NCI-H1694 treated with DMSO at 0.1 percent for 48 hours (cell line): ENCODE measurements at places on chromosomes 11 and 22.

DNA sequence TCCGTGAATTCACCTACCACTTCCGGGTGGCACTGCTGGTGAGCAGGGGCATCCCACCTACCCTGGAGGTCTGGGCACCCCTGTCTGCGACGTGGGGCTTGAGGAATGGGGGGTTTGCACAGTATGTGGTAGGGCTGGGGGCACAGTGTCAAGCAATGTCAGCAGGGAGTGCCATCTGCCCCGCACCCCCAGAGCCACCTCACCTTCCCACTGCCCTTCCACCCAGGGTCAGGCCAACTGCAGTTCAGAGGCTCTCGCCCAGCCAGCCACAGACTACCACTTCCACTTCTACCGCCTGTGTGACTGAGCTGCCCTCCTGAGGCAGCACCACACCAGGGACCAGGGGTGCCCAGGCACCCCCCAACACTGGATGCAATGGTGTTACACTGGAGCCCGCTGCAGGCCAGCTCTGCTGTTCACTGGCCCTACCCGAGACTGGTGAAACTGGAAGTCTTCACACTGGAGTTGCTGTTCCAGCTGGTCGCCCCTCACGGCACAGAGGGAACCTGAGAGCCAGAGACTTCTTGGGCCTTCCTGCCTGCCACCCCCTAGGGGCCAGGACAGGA is 6.5 kb downstream of the TMEM258 start:
- no peak for DNase-seq

GRCh38 chr22:23137905-23138561 is 3.8 kb downstream of the RSPH14 start:
- DNase-seq = no peak

DNA sequence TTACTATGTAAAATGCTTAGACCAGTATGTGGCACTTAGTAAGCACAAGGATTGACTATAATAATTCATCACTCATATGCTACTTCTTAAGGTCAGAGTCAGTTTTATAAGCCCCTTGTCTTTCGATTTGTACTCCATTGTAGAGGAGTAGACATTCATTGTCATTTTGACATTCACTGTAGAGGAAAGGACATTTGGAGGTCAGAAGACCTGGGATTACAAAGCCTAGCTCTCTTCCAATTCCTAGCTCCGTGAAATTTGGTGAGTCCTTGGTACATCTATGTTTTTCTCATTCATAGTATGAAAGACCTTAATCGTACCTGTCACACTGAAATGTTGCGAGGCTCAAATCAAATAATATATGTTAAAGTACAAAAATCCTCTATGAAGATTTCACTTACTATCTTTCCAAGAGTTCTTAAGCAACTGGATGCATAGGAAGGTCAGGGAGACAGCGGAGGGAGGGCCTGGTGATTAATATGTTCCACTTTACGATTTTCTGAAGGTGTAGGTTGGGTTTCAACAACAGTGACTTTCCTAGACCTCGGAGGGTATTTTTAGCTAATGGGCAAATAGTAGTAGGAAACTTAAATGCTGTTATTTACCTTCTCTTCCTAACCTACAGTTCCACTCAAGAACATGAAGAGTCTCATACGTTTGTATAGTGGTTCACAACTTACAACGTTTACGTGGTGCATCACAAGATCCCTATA is 1.4 kb upstream of the EMSY start:
- no peak for DNase-seq

GRCh38 chr22:47046411-47047065 is 284.1 kb downstream of the TBC1D22A start:
- no peak for DNase-seq

DNA sequence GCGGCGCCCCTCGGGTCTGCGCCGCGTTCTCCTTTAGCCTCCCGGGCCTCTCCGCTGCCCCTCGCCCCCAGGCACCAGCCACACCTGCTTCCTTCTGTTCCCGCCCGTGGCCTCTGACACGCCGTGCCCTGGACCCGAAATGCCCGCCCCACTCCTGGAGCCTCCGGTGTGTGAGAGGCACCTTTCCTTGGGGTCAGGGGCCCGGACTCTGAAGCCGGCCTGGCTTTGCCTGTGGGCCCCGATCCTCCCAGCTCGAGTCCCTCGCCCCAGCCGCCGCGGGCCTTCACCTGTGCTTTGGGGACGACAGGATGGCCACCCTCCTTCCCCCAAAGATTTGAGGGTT is 661 bp upstream of the CDPF1 start:
- DNase-seq = no peak

- no peak for DNase-seq
These were observed 257.8 kb upstream of the LUZP2 start for GRCh38 chr11:24238771-24239645.

GRCh38 chr22:37037669-37038068 is 13.9 kb upstream of the KCTD17 start:
- DNase-seq = no peak
